ENCODE measurements at places on chromosomes 5 and 9.

- no peak for DNase-seq
These were observed 598.2 kb downstream of the PRELID2 start for GRCh38 chr5:145236983-145237382.

DNA sequence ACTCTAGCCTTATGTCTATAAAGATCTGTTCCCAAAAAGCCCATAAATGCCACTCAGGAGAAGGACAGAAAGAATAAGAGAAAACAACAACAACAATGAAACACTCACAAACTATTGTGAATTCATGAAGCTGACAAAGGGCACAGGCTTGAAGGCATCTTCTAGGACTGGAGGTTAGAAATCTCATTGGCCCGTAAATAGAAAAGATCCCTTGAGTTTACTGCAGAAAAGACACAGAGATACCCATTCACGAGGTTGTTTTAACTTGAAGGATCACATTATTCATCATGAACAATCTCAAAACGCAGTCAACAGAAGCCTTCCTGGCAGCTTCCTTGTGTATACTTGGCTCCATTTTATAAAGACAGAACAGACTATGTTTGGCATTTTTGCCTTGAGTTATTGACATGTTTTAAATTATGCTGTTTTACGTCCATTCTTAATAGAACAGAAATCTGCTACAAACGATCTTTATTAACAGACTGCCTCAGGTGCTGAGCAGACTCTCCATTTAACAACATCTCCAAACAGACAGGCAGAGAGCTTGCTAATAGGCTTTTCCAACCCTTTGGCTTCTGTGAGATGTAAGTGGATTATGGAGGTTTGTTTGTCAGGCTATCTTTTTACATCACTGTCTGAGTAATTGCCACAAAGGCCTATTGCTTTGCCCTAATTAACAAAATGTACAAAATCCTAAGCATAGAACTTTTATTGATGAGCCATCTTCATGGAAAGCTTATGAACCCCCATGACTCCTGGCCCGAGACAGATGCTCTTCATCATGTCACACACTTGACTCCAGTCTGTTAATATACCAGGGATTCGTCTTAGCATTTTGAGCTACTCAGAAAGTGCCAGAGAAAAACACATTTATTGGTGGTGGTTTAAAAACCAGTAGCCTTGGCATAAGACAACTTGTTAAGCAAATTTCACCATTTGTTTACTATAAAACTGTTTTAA, 735.3 kb upstream of the ZNF608 start:
- DNase-seq, result no peak

DNA sequence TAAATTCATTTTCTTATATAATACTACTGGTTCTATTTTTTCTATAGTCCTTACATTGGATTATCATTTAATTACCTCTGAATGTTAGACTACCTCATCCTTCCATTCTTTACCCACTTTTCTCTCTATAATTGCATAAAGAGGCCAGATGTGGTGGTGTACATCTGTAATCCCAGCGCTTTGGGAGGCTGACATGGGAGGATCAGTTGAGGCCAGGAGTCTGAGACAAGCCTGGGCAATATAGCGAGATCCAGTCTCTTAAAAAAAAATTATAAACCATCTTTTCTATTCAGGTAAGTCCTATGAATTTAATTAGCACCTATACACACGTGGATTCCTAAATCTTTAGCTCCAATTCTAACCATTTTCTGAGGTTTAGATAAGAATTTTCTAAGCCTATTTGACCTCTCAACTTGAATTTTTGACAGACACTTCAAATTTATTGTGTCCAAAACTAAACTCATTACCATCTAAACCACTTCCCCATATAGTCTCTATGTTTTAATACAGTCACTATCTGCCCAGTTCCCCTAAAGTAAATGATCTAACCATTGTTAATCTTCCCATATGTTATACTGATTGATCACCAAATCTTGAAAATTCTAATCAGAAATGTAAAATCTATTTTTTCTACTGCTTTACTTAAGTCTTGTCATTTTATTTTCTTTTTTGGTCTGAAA, 33.0 kb upstream of the CHD1 start:
- no peak for DNase-seq

GRCh38 chr9:94511955-94512265, 43.0 kb upstream of the PCAT7 start:
- DNase-seq, result no peak

DNA sequence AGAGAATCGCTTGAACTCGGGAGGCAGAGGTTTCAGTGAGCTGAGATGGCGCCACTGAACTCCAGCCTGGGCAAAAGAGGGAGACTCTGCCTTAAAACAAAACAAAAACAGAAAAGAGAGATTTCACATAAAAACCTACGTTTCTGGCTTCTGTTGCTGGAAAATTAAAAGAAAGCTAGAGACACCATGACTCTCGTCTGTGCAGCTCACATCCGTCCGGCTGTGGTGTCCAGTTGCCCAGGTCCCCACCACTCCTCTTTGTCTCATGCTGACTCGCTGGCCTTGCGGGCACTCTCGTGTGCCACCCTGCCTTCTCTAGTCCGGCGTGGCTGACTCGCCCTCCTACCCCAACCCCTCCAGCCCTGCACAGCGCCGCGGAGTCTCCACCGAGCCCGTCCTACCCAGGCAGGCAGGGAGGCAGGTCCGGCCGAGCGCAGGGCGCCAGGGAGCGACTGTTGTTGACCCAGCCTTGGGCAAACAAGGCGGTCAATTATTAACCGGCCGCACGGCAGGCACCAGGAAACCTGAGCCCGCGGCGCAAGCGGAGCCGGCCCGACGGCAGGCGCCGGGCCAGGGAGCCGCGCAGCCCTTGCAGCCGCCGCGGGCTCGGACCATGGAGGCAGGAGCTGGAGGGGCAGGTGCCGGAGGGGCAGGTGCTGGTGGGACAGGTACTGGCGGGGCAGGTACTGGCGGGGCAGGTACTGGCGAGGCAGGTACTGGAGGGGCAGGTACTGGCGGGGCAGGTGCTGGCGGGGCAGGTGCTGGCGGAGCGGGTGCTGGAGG, at the start of gene PRRT1B:
Gene PRRT1B (plus strand): TSS at position 521 of the 783 bp plus-strand sequence. CDS start 93 bp downstream, at position 614.
- no peak for DNase-seq

GRCh38 chr5:129629575-129629974, 118.3 kb upstream of the MINAR2 start:
- DNase-seq, result no peak

DNA sequence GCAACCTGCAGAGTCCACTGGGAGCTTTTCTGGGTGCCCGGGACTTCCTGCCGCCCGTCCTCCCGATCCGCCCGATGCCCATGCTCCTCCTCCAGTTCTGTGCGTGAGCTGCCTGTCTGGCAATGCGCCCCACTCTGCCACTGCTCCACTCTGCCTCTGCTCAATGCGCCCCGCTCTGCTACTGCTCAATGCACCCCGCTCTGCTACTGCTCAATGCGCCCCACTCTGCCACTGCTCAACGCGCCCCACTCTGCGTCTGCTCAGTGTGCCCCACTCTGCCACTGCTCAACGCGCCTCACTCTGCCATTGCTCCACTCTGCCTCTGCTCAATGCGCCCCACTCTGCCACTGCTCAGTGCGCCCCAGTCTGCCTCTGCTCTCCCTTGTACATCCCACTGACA, 436.0 kb downstream of the NR2F1-AS1 start:
- DNase-seq, result no peak

DNA sequence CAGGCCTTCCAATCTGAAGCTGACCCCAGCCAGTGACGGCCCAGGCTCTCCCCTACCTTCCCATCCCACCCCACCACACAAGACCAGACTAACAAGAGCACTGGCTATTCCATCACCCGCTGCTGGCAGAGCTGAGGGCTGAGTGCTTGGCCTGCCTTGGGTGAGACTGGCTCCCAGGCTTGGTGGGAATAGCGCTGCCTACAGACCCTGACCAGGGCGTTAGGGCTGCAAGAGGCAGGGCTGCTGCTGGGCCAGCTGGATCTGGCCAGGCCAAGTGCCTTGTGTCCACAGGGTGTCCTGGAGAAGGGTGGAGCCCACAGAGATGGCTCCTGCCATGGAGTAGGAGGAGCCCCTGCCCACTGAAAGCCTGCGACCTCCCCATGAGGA, 31.6 kb upstream of the ANGPTL2 start:
- DNase-seq, result no peak

GRCh38 chr5:37703841-37704241, 136.0 kb downstream of the GDNF start:
- DNase-seq, result no peak

GRCh38 chr5:156706631-156707030, 143.5 kb upstream of the PPP1R2B start:
- no peak for DNase-seq

DNA sequence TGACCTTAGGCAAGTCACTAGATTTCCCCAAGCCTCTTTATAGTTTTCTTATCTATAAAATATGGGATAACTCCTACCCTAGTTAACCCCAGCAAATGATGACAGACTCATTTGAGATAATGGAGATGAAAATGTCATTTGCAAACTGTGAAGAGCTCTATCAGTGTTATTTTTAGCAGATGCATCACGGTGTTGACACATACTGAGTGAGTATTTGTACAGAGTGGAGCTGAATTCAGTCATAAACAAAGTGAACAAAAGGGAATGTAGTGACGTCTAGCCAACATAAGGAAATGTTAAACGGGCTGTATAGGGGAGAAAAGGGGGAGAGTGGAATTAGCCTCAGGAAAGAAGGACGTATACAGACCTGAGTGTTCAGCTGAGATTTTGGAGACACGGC, 75.9 kb downstream of the NMUR2 start:
- no peak for DNase-seq

GRCh38 chr9:99560561-99560960, 261.1 kb upstream of the NR4A3 start:
- DNase-seq, result no peak

DNA sequence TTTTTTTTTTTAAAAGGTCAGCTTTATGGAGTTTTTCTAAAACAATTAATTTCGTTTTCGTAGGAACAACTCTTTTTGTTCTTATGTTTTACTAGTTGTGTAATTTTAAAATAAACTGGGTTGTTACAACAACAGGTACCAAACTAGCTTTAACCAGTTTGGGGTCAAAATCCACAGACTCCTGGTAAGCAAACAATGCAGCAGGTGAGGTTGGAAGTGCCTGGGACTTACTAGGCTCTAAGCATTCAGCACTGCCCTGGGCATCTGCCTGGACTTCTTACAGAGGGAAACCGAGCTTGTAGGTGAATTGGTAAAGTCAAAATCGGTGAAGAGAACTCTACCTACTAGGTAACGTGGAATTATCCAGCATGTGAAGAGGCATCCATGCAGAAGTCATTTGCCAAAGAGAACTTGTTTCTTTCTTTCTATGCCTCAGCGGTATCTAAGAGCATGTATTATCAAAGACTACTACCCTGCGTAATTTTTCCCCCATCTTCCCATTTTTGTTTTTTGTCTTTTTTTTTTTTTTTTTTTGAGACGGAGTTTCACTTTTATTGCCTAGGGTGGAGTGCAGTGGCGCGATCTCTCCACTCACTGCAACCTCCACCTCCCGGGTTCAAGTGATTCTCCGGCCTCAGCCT, 145.4 kb downstream of the KCTD16 start:
- no peak for DNase-seq

DNA sequence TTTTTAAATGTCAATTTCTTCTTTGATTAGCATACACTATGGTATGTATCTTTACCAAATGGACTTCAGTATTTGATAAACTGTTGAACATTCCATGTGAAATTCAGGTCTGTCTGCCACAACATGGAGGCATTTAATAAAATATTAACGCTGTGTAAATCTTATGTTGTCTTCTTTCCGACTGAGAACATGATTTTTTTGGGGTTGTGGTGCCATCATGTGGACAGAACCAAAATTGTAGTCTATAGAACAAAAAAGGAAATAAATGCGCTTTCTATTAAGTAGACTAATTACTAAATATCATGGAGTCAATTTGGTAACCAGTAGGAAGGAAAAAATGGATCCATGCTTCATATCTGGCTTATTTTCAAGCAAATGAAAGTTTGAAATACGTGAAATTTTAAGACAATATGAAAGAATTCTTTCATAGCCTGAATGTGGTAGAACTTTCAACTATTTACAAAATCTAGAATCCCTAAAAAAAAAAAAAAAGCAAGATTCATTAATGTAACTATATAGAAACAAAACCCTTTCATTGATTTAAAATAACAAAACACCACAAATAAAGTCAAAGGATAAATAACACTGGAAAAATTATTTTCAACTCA, 2.8 kb upstream of the PLK2 start:
- DNase-seq, result no peak

- no peak for DNase-seq
These were observed 59.2 kb downstream of the CDH18 start for GRCh38 chr5:19928562-19929421.

- DNase-seq, result no peak
These were observed 8.4 kb downstream of the RALGDS start for GRCh38 chr9:133112663-133113026.

DNA sequence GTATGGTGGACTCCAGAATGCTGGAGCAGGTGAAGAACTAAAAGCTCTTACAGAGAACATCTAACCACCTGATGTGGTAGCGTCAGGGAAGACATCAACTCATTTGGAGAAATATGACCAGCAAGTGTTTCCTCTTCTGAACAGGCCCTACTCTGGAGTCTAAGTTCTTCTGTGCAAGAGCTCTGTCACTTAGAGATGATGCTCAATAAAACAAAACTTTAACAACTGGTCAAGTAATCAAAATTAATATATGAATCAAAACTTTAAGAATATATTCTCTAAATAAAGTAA, 85.8 kb downstream of the CYFIP2 start:
- no peak for DNase-seq

DNA sequence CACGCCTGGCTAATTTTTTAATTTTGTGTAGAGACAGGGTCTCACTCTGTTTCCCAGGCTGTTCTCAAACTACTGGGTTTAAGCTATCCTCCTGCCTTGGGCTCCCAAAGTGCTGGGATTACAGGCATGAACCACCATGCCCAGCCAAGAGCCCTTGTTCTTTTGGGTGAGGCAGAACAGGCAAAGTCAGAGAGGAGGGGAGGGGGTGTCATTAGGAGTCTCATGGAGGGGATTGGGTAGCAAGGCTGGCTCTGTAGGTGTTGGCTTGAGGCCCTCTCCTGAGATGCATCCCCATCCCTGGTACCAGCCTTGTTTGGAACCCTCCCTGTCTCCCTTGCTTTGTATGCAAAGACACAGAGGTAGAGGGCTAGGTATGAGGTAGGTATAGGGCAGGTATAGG, 24.1 kb downstream of the GSN start:
- no peak for DNase-seq

DNA sequence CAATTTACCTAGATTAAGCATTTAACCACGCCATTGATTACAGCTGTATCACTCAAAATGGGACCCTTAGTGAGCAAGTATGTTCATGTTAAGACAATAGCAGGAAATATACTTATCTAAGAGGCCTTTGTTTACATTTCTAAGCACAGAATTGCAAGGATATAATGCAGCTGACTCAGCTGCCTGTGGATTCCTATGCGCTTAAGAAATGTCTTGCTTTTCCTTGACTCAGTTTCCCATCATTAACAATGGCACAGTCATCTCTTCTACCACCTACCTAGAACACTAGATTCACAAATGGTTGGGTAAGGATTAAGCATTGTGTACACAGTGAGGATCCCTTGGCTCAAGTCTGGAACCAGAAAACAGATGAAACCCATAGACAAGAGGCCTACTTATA, 163.8 kb downstream of the TSSK1B start:
- no peak for DNase-seq
